LHCN-M2 (cell line): ENCODE measurements at places on chromosomes 12 and 14.

GRCh38 chr12:27550653-27550975 lies 26.6 kb downstream of the PPFIBP1 start:
- DNase-seq: no peak

DNA sequence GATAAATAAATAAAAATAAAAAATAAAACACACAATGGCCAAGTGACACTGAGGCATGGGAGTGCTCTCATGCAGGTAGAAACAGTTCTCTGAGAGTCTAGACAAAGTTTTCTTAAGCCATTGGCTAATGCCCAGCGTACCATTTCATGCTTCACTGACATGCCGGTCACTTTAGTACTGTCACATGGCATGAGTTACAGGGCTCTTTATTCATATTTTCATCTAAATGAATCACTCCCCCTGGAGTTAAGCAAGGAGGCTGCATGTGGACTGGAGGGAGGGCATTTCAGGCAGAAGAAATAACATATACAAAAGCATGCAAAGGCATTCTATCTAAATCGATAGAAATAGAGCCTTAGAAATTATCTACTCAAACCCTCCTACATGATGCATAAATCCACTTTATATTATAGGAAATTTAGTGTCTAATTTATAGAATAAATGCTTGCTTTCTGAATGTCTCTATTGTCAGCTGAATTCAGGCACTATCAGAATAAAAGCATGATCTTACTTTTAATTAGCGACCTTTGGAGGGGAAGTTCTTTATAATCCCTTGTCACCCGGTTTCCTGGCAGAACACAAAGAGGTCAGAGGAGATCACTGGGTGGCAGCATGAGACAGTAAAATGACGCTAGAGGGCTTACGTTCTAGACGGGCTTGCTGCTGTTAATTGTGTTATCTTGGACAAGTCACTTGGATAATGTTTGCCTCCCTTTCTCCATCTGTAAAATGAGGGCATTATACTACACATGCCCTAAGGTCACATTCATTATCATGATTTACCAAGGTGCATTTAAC lies 17.5 kb downstream of the DYRK4 start:
- DNase-seq: peak; percentile 23

DNA sequence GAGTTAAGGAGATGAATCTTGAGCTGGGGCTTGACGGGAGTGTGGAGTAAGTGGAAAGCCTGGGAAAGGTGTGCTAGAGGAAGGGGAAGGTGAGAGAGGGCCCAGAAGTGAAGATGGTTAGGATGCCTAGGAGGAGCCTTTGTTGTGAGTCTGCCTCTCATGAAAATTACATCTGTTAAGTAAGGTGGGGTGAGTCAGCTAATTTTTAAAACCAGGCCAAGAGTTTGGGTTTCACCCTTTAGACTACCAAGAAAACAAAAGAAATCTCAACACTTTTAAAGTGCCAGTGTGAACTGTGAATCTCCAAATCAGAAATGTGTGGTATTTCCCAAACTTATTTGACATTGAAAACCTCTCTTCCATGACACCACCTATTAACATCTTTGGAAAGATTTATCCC lies 185.2 kb downstream of the CRADD start:
- DNase-seq: peak; percentile 43

- DNase-seq: no peak
These were observed 12.7 kb downstream of the FOS start for GRCh38 chr14:75291331-75291730.

DNA sequence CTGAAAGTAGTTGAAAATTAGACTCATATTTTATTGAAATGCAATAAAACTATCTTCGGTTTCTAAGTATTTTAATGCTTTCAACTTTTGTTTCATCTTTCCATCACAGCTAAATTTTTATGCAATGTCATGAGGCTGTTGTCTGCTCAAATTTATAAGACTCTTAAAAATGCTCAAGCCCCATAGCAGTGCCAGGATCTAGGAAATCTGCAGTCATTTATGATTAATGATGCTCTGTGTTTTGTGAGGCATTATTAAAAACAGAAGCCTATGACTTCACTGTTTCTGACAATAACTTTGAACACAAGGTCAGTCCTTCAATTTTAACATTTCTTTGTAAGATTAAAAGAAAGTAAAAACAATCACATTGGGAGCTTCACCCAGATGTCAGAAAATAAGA lies 112.5 kb downstream of the ALX1 start:
- DNase-seq: no peak

DNA sequence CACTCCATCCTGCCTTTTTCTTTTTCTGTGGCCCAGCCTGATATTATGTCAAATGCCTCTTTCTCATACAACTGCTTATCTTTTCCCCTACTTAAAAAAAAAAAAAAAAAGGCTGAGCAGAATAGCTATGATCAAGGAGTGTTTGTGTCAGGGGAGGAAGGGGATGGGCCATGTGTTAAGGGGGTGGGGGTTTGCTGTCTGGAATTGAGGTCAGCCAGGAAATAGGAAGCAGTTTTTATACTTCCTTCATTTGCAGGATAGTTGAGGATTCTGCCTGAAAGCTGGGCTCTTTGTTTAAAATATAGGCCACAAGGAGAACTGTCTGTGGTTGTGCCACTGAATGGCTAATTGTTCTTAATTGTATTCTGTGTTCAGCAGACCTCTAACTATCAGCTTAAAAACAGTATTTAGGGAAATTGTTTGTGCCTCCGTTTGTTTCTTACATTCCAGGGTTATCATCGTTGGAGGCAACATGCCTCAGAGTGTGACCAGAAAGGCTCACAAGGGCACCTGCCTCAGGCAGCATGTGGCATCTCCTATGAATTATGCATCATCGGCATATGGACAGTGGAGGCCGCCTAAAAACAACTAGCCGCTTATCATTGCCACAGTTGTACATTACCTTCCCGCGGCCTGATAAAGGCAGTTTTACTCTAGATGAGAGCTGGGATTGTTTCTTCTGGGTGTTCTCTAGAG lies 96.0 kb downstream of the SRGAP1 start:
- no peak for DNase-seq

- DNase-seq: no peak
These were observed 1086.5 kb downstream of the SLC6A15 start for GRCh38 chr12:83826112-83826511.

GRCh38 chr14:91872011-91872501 lies 4.7 kb upstream of the TC2N start:
- DNase-seq: no peak

DNA sequence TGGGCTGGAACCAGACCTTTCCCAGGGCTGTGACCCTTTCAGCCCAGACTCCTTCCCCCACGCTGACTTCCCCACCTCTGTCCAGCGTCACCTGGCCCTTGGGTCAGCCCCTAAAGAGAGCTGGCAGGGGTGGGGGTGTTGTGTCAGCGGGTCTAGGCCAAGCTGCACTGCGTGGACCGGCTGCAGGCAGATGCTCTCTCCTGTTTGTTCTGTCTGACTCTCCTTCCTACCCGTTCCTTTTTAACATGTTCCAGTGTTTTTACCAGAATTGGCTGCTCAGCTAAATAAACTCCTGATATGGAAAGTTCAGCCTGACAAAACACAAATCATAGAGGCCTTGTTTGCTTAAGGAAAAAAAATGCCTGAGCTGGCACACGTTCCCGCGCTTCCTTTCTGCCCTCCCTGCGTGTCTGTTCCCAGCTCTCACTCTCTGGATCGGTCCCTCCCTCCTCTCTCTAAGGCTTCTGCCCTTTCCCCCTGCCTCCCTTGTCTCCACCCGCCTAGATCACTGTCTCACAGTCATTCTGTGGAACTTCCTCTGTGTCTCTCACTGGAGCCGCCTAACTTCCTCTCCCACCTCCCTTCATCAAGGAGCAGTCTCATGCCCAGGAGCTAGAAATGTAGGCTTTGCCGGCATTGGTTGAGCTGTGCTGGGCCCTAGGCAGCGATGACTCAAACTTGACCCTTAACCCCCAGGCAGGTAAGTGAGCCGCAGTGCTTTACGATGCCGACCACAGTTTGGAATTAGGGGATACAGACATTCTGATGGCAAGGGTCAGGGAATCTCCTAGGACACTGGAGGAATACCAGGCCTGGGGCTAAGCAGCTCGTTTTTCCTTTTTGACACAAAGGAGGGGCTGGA lies 15.5 kb upstream of the MLXIP start:
- peak; percentile 44 for DNase-seq

DNA sequence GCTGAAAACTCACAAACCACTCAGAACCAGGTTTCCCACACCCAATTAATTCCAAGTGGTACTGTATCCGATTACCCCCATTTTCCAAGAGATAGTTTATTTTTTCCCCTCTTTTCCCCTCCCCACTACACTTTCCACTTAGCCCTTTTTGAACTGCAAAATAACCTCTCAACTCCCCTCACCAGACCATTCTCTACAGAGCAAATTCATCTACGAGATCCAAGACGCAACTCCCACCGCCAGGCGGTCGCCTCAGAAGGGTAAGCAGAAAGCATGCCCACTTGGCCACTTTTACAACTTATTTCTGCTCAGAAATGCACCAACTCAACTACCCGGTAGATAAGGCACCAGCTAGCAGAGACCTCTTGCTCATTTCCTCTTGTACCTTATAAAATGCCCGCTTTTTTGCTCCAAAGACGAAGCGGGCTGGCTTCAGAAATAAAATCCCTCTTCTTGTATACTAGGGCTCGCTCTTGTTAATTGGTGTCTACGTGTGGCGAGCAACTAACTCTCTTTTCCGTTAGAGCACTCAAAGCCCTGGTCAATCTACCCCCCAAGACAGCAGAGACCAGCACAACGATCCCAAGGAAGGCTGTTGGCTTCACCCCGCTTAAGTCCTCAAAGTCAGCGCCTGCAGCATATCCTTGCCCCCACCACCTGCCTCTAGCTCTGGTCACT lies 910 bp upstream of the SRP54 start:
- no peak for DNase-seq

DNA sequence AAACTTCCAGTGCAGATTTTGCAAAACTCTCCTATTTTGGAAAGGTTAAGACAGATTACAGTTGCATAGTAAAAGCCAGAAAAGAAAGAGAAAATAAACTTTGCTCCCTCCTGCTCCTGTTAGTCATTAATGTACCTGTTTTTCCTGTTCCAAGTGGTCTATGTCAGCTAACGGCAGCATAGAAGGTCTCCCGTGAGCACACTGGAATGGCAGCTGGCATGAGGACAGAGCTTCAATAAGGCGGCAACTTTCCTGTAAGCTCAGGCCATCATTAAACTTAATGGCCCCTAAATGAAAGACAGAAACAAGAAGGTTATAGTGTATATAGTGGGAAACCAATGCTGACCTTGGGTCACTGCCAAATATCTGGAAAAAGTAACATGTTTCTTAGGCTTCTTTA lies 16.0 kb downstream of the EIF2B2 start:
- DNase-seq: no peak

GRCh38 chr12:70754330-70754741 lies 117.1 kb upstream of the PTPRB start:
- DNase-seq: no peak

DNA sequence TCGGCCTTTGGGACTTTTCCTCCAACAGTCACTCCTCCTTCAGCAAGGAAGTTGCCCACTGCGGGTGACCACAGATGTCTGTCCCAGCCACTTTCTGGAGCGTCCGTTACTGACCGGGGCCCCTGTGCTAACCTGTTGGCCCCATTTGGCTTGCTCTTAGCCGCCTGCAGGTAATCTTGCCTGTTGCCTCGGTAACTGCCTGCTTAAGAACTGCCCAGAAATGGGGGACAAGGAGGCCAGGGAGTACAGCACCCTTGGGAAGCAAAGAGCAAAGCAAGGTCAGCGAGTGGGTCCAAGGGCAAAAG lies 338.8 kb upstream of the SFSWAP start:
- no peak for DNase-seq

DNA sequence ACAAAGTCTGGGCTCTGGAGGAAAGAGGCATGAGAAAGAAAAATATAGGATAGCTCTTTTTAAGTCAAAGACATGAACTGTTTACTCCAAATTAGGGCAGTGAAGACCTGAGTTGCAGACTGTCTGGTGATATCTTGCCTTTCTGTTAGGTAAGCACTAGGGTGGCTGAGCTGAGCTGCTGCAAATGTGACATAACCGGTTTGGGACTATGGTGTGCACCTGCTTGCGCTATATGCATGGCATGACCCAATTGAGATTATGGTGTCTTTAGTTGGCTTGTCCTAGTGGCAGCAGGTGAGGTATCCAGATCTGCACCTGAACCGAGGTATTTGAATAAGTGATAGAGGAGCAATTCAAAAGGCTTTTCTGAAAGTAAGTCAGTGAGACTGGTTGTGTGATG lies 345.6 kb downstream of the APAF1 start:
- no peak for DNase-seq

- no peak for DNase-seq
These were observed 301.5 kb upstream of the ATP2B1 start for GRCh38 chr12:90010089-90010488.

DNA sequence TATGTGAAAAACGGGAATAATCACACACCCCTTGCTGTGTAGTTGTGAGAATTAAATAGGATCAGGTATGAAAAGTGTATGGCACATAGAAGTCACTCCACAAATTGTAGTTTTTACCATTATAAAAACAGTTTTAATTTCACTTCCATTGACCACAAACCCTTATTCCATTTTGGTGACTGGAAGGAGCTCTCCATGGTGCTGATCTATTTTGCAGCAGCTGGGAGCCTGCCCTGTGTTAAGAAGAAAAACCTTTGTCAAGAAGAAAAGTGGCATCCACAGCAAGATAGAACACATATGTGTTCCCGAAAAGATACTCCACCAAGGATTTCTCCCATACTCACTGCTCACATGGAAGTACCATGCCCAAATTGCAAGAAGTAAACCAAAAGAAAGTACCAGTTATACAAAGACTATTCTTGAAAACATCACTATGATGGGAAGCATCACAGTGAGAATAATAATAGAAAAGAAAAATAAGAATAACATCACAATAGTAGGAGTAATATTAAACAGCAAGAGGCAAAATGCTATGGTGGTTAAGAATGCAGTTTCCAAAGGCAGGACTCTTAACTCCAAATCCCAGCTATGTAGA lies 58.7 kb downstream of the TUNAR start:
- peak; percentile 12 for DNase-seq

- no peak for DNase-seq
These were observed 116.7 kb downstream of the KCNMB4 start for GRCh38 chr12:70482764-70483163.

- no peak for DNase-seq
These were observed 98.4 kb downstream of the RMST start for GRCh38 chr12:97560786-97561618.

- no peak for DNase-seq
These were observed 26.5 kb upstream of the STK38L start for GRCh38 chr12:27217590-27217989.

DNA sequence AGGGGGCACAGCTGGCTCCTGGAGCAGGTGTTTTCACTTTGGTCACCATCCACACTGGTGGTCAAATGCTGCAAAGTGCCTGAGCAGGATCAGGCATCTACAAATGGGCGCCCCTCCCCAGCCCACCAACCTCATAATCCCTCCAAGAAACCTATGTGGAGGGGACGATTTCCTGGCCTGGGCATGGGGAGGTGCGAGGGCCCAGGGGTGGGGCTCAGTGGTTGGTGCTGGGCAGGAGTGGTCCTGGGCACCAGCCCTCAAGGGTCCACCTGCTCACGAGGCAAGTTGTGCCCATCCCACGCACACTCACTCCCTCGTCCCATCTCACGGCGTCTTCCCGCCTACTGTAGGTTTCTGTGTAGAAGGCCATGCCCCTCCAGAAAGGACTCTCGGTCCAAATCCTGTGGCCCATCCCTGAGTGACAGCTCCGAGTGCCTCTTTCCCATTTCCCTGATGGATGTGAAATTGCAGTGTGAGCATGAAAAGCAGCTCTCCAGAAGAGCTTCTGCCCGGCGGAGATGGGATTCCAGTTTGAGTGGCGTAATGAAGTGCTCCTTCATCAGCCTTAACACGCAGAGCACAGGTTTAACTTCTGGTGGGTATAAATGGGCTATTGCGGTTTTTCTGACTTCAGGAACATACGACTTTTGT lies 36.9 kb downstream of the SLC15A4 start:
- no peak for DNase-seq
